IgD-negative memory B cell (primary cell): ENCODE measurements at places on chromosomes 3 and 15. TPM values are rescaled to one million over a fixed set of nuclear protein-coding genes. Genes with fewer than 3 reads are reported as not detected.

CGNL1 gene
- polyA plus RNA-seq: 0.16 TPM

CCRL2 gene
- 1.3 TPM for polyA plus RNA-seq

ADGRG7 gene
- polyA plus RNA-seq: not detected

PDCD6IP gene
- polyA plus RNA-seq: 128 TPM

CFAP100 gene
- not detected for polyA plus RNA-seq

SAXO2 gene
- 4.2 TPM for polyA plus RNA-seq

EHHADH gene
- 0.84 TPM for polyA plus RNA-seq

FEZF2 gene
- not detected for polyA plus RNA-seq

SFMBT1 gene
- polyA plus RNA-seq: 17.8 TPM

ALDH1A3 gene
- polyA plus RNA-seq: not detected

TM2D3 gene
- polyA plus RNA-seq: 30.5 TPM

POTEB2 gene
- not detected for polyA plus RNA-seq

FBXO40 gene
- 0.18 TPM for polyA plus RNA-seq

LZTFL1 gene
- polyA plus RNA-seq: 13.9 TPM

IGSF10 gene
- not detected for polyA plus RNA-seq

FURIN gene
- 9.7 TPM for polyA plus RNA-seq

SYNPR gene
- not detected for polyA plus RNA-seq

IGDCC3 gene
- not detected for polyA plus RNA-seq

WDR48 gene
- polyA plus RNA-seq: 40.5 TPM

BRPF1 gene
- 14.2 TPM for polyA plus RNA-seq

MINAR1 gene
- 0.08 TPM for polyA plus RNA-seq

AADACL2 gene
- not detected for polyA plus RNA-seq
